ENCODE measurements at places on chromosomes 7 and 10.

DNA sequence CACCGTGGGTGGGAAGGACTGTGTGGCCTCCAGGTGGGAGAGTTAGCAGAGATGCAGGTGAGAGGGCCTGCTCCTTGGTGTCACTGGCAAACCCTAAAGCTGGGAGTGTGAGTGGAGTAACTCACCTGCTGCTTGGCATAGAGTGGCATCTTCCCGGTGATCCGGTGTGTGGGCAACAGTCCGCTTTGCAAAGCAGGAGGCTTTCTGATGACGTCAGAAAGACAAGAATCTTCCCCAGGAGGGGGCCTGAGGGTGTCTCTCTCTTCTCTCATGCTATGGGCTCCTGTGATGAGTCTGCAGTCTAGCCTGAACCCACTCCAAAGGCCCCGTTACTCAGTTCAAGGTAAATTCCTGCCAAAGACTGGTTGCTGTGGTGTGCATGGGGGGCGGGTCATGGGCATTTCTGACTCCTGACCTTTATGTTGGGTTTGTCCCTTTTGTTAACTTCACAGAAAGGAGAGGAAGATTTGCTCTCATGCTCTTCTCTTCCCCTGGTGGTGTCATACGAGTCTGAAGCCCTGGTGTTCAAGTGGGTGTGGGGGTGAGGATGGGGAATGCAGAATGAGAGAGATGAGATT, 187.9 kb downstream of the GATA3 start:
- DNase-seq = no peak

DNA sequence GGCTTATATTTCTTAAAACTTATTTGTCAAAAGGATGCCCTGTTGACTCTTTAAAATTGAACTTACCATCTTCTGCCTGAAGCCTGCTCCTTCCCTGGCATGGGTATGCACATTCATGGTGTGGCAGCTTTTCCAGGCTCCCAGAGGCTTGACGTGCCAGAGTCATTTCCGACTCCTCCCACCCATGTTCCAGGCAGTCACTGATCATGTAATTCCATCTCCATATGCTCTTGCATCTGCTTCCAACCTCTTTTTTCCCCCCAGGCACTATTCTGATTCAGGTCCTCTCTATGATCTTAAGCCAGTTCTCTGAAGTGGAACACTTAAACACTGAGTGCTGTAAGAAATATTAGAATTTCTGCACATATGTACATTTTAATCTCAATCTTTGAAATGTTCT, 82.2 kb downstream of the CFAP58 start:
- DNase-seq = no peak

- DNase-seq = no peak
Observed at GRCh38 chr10:43681220-43681619, 32.5 kb upstream of the ZNF32 start.

DNA sequence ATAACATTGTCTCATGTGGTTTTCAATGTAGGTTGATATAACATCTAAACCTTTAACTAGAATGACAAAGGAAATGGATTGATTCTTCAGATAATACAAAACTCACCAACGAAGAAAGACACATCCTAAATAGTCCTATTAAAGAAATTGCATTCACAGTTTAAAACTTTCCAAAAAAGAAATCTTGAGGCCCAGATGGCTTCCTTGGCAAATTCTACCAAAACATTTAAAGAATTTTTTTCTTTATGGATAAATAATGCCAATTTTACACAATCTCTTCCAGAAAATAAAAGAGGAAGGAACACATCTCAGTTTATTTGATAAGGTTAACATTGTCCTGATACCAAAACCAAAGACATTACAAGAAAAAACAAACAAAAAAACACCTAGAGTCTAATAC, 349.5 kb downstream of the CALN1 start:
- DNase-seq = no peak
